ENCODE measurements at places on chromosomes 3 and 15. TPM values are rescaled to one million over a fixed set of nuclear protein-coding genes. Genes with fewer than 3 reads are reported as not detected.

KCNMB3 gene
- 0.94 TPM for total RNA-seq

CHCHD4 gene
- total RNA-seq: 9.5 TPM

OR5H14 gene
- total RNA-seq: not detected

CCR3 gene
- 0.09 TPM for total RNA-seq

AADAC gene
- total RNA-seq: 0.09 TPM

PLA2G4E gene
- not detected for total RNA-seq

MOBP gene
- not detected for total RNA-seq

HES1 gene
- 4.7 TPM for total RNA-seq

SYNPR gene
- total RNA-seq: not detected

GPR62 gene
- not detected for total RNA-seq

SLC12A6 gene
- total RNA-seq: 17.1 TPM

C3orf85 gene
- not detected for total RNA-seq

CLRN1 gene
- total RNA-seq: not detected

AQP9 gene
- total RNA-seq: not detected

FAM81A gene
- total RNA-seq: under 0.01 TPM

CLEC3B gene
- 33.1 TPM for total RNA-seq

RAD18 gene
- 4.9 TPM for total RNA-seq

SLC28A2 gene
- total RNA-seq: not detected

CELSR3 gene
- total RNA-seq: 1.1 TPM

SLC26A6 gene
- 16.7 TPM for total RNA-seq

CASR gene
- not detected for total RNA-seq

IL17RE gene
- total RNA-seq: 0.63 TPM

IMPG2 gene
- 0.86 TPM for total RNA-seq

C3orf52 gene
- 2.0 TPM for total RNA-seq

TP63 gene
- 0.09 TPM for total RNA-seq

DOCK3 gene
- 0.16 TPM for total RNA-seq

CSTA gene
- 6.6 TPM for total RNA-seq

CAPN7 gene
- 22.1 TPM for total RNA-seq

FANCD2OS gene
- total RNA-seq: not detected

CX3CR1 gene
- total RNA-seq: not detected

GDPGP1 gene
- total RNA-seq: 4.6 TPM

CDC25A gene
- 0.94 TPM for total RNA-seq

RHOV gene
- total RNA-seq: not detected

IGSF11 gene
- total RNA-seq: 0.09 TPM

ZIC1 gene
- not detected for total RNA-seq

NMNAT3 gene
- 0.60 TPM for total RNA-seq

SKOR1 gene
- total RNA-seq: 0.16 TPM

C3orf49 gene
- total RNA-seq: not detected

AGBL1 gene
- not detected for total RNA-seq

RUBCN gene
- total RNA-seq: 4.3 TPM

LRRC31 gene
- not detected for total RNA-seq

DPPA2 gene
- not detected for total RNA-seq

PCSK6 gene
- 0.09 TPM for total RNA-seq

SV2B gene
- under 0.01 TPM for total RNA-seq

GNAT1 gene
- total RNA-seq: not detected

TMEM108 gene
- not detected for total RNA-seq

PODXL2 gene
- 0.79 TPM for total RNA-seq

CSPG4 gene
- total RNA-seq: 42.1 TPM

POLQ gene
- total RNA-seq: 1.9 TPM

BCHE gene
- total RNA-seq: 10.4 TPM

LIPH gene
- under 0.01 TPM for total RNA-seq

CACNA2D3 gene
- not detected for total RNA-seq

CHMP2B gene
- 7.8 TPM for total RNA-seq

DGKG gene
- total RNA-seq: 2.5 TPM
